CD4-positive, alpha-beta T cell treated with Interleukin-4 for 1 hour (primary cell): ENCODE measurements at places on chromosomes 6 and 20.

- no peak for DNase-seq
Measured at GRCh38 chr6:71277926-71278600, 10.5 kb upstream of the OGFRL1 start.

GRCh38 chr6:134575221-134575620 lies 257.3 kb upstream of the SGK1 start:
- DNase-seq: no peak

DNA sequence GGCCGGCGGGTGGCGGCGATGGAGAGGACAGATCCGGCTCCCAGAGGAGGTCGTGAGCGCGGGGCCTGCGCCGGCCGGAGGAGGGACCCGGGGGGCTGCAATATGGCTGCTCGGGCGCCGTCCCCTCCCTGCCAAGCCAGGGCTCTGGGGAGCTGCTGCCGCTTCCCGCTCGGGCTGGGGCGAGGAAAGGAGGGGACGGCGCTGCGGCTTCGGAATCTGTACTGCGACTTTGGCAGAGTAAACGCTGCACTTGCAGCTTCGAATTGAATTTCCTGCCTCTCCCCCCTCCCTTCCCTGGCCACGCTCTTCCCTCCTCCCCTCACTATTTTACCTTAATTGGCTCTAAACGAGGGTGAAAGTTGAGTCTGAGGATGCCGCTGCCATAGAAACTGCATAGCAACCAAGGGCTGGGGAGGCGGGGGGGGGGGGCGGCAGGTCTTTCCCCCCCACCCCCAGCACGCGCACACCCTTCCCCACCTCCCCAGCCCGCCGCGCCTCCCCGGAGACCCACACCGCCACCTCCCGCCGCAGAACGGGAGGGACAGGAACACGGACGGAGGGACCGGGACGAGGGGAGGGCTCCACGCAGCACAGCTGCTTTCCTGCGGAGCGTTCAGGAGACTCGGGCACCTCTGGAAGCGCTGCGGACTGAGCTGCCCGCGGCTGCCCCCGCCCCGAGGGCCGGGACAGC lies 93.9 kb downstream of the RNASET2 start:
- DNase-seq: peak; percentile 55

GRCh38 chr6:48139818-48140614 lies 29.0 kb upstream of the PTCHD4 start:
- DNase-seq: no peak

DNA sequence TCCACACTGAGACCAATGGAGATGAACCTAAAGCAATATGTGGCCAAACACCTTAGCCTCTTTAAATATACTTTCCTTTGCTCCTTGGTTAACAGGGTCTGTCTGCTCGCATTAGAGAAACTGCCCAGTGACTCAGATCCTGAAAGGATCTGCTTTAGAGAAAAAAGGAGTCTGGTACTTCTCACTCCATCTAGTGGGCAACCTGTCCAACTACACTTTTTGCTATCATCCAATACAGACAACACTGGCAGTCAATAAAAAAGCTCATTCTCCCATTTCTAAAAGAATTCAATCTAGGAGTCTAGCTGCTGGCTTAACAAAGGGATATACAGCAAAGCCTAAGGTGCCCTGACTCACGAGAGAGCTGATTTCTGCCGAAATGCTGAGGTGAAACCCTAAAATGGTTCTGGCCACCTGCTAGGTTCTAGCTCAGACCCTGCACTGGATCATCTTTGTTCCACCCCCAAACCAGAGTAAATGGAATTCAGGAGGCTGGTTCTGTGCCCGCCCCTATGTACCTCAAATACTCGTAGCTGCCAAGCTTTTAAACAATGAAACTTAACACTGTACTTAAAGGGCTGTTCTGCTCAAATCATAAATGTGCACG lies 11.5 kb downstream of the GNL1 start:
- peak; percentile 72 for DNase-seq

DNA sequence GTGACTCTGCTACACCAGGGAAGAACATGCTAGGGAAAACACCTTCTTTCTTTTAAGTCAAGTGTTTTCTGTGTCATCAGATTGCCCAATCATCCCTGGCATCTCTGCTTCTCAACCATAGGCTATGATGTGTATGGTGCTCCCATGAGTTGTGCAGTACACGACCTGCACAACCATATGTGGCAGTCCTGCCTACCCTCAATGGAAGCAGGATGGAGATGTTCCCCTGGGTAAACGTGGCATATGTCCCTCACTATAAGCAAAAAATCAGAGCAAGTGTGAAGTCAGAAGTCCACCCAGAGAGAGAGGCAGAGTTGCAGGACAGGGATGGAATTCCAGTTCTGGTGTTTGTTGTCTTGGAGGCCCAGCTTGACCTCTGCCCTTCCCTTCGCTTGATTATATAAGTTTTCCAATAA lies 10.3 kb upstream of the SNHG17 start:
- DNase-seq: no peak

- no peak for DNase-seq
Measured at GRCh38 chr6:28171271-28171670, 29.6 kb downstream of the ZKSCAN8 start.

DNA sequence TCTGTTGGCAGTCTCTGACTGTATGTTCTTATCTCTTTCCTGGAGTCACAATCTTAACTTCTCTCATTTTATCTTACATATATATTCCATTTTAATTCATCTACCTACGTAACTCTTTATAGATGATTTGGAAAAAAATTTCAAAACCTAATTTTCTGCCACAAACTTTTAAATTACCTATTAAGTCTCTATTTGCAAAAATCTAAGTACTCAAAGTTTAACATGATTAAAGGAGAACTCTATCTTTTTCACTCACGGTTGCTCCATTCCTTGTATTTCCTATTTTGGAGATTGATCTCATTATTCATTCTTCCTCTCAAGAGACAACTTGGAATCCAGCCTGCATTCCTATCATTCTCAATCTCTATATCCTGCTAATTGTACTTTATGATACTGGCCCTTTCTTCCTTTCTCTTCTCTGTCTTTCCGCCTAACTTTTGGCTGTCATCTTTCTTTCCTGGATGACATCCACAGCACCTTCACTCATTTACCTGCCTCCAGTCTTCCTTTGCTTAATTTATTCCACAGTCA lies 1071.1 kb upstream of the CITED2 start:
- no peak for DNase-seq

DNA sequence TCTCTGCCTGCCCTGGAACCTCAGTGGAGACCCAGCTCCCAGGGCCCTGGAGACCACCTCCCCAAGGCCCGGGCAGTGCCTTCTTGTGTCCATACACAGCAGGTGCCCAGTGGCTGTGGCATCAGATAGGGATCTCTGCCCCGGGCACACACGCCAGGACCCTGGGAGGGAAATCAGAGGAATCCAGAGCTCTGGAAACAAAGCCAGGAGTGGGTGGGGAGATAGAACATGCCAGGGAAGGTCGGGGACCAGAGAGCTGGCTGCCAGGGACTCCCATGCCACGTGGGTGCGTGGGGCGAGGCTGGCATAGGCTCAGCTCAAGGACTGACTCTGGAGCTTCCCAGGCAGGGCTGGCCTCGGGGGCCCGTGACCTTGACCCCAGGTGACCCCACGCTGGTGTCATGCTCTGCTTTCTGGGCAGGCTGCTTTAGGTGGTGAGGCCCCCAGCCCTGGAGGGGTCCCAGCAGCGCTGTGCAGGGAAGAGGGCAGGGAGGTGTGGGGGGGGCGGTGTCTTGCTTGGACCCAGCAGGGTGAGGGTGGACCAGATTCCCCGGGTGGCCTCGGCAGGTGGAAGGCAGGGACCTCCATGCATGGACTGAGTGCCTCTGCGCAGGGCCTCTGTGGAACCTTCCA lies 17.6 kb upstream of the GATA5 start:
- no peak for DNase-seq

DNA sequence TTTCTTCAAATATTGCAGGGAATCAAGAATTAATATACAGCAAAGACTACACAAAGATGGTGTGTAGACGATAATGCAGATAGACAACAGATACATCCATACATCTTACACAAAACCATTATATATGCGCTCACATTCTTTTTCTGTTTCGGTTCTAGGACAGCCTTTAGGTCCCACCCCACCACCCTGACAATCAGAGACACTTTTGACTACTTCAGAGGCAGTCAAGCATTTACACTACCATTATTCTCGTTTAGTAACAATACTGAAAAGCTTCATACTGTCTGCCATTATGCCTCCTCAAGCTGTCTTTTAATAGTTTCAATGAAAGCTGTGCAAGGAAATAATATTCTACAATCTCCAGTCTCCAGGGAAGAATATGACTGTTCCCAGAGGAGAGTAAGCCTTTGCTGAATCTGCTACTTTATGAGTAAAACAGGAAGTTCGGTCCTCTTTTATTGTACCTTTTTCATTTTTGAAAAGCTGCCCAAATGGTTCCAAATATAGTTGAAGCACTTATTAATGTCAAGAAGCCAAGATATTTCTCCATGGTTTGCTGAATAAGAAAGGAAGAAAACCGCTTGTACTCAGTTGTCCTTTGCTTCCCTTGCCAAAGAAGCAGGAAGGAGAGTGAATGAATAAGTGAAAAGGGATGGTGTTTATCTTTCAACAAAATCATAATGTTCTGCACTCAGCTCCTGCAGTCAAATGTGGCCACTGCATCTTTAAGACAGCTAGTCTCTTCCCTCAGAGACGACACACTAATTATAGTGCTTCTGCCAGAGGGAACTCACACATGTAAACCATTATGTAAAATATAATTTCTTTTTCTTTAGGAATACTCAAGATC lies 468.3 kb downstream of the CDC5L start:
- no peak for DNase-seq

DNA sequence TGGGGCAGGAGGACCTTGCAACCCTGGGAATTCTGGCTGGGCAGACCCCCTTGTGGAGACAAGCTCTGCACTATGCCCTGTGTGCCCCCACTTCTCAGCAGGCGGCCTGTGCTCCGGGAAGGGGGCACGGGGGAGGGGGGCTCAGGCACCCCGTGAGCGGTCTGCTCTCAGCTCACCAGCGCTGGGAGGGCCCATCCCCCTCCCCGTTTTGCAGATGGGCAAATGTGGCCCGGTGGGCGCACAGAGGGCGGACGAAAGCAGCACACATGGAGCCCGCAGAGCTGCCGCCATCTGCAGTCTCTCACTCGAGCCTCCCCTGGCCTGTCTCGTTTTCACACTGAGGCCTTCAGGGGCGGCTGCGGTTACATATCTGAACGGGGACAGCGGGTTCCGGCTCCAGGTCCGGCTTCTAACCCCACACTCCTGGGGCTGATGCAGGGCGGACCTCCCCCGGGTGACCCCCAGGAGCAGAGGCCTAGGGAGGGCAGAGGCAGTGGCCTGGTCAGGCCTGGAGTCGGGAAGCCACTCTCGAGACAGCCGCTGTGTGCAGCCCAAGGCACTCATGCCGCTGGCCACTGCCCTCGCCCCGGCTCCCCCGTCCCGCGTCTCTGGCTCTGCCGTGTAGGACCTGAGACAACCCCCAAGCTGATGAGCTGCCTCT lies 13.9 kb downstream of the CHRNA4 start:
- DNase-seq: no peak

- DNase-seq: no peak
Measured at GRCh38 chr6:65259059-65259458, 448.0 kb downstream of the EYS start.

DNA sequence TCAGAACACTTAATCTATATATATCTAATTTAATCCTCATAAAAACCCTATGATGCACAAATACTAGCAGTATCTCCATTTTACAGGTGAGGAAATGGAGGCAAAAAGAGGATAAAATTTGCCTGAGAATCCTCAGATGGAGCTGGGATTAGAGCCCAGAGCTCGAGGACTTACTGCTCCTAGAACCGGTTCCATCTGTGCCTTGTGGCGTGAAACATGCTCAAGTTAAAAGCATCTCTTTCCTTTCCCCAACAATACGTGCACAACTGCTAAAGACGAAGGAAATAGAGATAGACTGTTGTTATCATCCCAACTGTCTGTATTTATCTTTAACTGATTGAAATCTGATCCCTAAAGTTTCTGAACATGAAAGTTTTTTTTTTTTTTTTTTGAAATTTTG lies 367.6 kb upstream of the SOX4 start:
- DNase-seq: no peak

DNA sequence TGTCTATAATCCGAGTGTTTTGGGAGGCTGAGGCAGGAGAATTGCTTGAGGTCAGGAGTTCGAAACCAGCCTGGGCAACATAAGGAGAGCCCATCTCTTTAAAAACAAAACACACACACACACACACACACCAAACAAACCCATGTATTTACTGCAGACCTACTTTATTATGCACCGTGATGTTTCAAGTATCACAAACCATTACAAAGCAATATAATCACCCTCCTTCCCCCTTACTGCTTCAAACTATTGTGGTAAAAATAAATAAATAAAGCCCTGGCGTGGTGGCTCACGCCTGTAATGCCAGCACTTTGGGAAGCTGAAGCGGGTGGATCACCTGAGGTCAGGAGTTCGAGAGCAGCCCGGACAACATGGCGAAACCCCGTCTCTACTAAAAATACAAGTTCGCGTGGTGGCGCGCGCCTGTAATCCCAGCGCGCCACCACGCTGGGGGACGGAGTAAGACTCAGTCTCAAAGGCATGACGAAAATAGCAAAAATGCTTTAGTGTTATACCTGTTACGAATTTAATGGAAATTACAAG lies 1.5 kb downstream of the TBCC start:
- DNase-seq: no peak

DNA sequence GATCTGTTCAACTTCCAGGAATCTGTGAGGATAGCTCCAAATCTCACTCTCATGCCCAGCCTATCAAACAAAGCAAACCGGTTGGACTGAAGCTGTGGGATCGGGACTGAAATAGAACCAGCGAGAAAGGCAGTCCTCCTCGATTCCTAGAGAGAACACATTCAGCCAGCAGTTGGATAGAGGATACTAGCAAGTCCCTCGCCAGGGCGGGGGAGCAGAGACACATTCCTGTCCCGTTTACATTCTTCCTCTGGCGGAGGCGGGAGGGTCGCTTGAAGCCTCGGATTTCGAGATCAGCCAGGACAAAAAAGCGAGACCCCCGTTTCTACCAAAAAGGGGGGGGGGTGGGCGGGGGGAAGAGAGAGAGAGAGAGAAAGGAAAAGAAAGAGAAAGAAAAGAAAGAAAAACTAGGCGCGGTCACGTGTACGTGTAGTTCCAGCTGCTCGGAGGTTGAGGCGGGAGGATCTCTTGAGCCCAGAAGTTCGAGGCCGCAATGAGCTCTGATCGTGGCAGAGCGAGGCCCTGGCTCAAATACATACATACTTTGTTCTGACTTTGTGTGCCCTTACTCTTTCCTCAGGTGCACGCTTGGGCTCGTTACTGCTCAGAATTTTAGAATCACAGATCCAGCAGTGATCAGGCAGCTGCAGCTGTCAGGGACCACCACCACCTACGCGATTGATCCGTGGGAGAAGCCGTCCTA lies 19.5 kb downstream of the ZNF311 start:
- DNase-seq: no peak

DNA sequence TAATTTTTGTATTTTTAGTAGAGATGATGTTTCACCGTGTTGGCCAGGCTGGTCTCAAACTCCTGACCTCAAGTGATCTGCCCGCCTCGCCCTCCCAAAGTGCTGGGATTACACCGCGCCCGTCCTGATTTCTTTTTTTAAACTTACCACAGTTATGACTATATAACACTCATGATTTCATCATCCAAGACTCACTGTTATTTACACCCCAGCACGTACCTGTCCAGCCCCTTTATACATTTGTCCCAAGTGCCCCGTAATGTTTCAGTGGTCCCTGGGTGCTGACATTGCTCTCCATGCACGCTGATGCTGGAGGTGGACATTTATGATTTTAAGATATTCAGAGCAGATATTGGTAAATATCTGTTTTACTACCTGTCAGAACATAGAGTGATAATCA lies 219.9 kb upstream of the GMDS start:
- no peak for DNase-seq
